ENCODE measurements at places on chromosomes 13 and 19.

DNA sequence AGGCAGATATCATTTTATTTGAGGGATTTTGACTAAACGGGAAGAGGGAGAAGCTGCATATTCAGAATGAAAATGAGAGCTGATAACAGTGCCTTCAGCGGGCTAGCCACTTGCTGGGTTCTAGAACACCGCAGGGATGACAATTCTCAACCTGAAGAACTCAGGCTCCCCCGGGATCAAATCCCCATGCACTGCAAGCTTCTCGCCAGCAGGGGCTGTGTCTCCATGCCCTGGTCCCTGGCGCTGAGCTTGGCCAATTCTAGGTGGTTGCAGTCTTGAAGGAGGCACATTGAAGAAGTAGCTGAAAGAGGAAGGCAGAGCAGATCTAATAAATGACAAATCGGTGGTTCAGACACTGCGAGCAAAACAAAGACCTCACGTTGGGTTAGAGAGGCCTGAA, 128.7 kb downstream of the UQCRFS1 start:
- peak; percentile 13 for DNase-seq

DNA sequence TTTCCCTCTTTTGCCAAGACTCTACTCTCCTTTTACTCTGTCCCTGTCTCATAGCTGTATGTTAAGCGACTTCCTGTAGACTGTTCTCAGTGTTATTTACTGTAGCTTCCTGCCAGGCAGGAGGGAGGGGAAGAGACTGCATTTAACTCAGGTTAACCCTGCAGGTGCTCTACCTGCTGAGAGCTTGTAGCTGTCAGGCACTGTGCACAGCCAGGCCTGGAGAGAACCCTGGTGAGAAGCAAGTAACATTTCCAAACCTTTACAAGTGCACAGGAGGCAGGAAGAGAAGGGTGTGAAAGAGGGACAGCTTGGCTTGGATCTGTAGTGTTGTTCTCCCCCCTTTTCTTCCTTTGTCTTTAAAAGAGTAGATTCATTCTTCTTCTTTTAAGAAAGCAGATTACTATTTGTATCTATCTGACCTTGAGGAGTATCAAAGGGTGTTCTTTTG, 167.1 kb downstream of the LMO7 start:
- peak; percentile 18 for DNase-seq

GRCh38 chr13:98803921-98804320, 51.4 kb upstream of the SLC15A1 start:
- DNase-seq, result no peak

DNA sequence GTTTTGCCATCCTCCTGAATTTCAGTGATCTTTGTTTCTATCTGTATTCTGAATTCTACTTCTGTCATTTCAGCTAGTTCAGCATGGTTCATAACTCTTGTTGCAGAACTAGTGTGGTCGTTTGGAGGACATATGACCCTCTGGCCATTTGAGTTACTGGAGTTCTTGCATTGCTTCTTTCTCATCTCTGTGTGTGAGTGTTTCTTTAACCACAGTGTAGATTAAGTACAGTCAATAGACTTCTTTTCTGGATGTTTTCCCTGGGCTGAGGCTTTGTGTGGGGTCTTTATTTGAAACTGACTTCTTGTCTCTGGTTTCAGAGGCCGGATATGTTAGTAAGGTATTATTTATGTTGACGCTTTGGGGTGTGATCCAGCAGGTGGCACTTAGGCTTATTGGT, 14.7 kb downstream of the IGFL2 start:
- no peak for DNase-seq

GRCh38 chr19:28349604-28350003, 863.3 kb downstream of the UQCRFS1 start:
- no peak for DNase-seq

GRCh38 chr19:12788682-12789097, 2.6 kb upstream of the JUNB start:
- peak; percentile 53 for DNase-seq

Data from cerebellar cortex (tissue), 1 donor.